ENCODE measurements at places on chromosomes 4 and X.

GRCh38 chr4:152723236-152723635, 43.4 kb upstream of the TMEM154 start:
- DNase-seq: no peak

DNA sequence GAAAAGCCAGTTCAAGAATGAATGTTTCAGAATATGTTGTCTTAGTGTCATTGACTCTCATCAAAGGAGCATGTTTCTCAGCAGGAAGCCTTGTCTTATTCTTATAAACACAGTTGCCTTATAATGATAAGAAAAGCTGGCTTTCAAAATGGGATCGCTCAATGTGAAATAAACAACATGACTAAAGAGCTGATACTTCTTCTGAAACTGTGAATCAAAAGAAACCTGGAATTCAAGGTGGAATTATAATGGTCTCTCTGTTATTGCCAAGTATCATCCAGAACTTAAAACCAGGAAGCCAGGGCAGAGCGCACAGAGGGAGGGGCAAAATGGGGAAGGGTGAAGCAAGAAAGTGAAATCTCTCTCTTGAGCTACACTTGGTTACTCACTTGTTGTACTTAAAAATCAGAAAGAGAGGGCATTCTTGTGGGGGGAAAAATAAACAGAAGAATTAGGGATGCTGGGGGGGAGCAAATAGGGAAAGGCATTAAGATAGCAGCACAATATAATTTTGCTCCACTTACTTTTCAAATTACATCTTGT, 270.0 kb downstream of the MAPK10 start:
- no peak for DNase-seq

GRCh38 chr4:155271557-155271956, 63.1 kb downstream of the NPY2R start:
- DNase-seq: no peak

DNA sequence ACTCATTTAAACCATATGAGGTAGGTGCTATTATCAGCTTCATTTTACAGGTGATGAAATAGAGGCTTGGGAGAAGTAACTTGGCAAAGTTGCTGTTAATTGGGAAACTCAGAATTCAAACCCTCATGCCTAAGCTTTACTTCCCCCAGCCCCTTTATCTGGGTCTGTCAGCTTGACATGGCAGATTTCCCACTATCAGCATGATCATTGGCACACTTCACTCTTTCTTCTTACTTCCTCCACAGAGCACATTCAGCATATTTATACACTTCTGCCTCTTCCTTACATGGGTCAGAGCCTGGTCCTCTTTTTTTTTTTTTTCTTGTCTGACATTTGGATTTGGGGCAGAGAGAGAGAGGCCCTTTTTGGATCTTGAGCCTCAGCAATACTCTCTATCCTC, 56.5 kb upstream of the ARX start:
- DNase-seq: no peak

DNA sequence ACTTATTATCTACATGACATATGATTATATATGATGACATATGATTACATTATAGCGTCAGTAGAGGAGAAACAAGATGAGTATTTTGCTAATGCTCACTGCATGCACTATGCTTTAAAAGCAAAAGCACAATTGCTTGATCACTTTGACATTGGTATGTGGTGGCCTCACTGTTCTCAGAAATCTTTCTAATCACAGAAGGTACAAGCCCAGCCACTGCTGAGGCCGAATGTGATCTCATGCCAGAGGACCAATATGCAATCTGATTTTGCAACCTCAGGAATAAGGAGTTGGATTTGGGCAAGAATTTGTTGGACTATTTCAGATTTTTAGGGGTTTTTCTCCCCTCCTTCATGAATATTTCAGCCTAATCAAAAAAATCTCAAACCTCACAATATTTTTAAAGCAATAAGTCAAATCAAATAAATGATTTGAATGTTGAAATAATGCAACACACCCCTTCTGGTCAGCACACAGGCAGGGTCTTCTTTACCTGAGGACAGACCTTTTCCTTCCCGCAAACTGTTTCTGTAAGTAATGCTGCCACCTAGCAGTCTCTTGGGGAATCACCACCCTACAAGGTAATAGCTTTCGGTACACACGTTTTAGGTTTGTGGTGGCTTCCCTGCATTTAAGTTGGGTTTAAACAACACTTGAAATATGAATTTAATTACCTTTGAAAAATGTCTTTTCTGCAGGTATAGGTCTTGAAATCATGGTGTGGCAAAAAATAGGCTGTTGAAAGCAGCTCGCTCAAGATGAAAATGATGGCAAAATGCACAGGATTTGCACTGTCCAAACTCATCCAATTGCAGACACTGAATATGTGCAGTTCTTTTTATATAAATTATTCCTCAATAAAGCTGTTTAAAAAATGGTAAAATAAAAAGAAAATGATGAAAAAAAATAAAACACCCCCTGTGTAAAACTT, 4.8 kb upstream of the CXCL13 start:
- no peak for DNase-seq

DNA sequence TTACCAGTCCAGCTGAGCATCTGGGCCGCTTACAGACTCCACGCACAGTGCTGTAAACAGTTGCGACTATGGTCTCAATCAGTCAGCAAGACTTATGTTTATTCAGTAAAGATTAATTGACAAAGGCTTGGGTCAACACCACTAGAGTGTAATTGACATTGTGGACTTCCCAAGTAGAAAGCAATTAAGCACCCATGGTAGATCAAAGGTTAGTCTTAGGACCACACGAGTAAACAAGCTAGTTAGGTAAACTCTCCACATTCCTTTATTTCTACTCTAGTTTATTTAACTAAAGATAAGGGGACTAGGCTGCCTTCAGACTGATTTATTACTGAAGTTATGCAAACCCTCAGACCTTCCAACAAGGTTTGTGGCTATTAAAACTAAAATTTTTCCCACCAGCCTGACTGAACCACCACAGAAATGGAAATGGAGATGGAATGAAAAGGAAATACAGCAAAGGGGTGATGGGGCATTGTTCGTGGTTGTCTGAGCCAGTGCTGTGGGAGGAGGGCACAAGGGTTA, 44.2 kb downstream of the MTHFD2L start:
- no peak for DNase-seq

GRCh38 chr4:53855581-53856250, 208.7 kb downstream of the CHIC2 start:
- peak; percentile 44 for DNase-seq

DNA sequence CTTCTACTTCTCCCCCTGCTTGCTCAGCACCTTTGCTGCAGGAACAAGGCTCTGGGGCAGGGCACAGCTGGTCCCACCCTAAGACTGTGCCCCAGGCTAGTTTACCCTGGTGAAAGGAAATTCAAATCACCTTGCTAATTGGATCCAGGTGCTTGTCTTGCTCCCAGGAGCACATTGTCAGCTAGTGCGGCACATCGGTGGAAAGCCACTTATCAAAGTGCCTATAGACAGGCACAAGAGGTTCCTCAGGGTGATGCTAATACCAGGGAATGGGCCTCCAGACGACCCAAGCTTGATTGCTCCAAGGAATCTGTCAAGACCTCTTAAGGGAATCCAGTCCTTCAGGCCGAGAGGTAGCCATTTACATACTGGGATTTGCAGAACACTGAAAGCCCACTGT, 64.5 kb upstream of the PRPS1 start:
- DNase-seq: no peak

DNA sequence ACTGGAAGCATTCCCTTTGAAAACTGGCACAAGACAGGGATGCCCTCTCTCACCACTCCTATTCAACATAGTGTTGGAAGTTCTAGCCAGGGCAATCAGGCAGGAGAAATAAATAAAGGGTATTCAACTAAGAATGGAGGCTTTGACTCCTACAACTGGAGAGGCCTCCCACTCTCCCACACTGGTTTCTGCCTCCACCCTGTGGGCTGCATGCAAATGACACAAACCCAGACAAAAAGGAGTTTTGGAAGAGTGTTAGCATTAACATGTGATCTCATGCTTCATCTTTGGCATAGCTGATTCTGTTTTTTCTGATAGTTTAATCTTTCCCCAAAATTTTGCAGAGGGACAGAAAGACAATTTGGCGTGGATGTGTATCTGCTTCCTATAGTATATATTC, 80.8 kb upstream of the IQCM start:
- no peak for DNase-seq

- DNase-seq: no peak
Measured at GRCh38 chr4:111985426-111985825, 159.8 kb upstream of the FAM241A start.

DNA sequence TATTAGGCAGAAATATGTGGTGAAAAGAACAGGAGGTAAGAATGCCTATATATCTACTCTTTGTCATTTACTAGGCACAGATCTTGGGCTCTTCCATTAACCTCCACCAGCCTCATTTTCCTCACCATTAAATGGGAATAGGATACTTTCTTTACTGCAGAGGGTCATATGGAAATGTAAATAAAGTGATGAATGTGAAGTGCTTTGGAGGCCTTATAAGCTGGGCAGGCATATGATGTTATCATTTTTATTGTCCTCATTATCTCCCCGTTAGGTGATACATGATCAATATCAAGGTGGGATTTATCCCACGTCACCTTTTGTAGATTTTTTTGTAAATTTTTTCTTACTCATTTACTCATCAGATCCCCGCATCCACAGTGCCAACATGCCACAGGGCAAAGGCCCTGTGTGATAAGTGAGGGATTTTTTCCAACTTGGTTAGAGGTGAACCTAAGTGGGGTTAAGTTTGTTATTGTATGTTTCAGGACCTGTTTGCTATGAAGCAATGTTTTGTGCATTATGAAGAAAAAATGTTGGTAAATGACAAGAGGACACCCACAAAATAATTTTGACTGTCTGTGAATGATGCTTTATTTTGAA, 107.8 kb downstream of the SLC4A4 start:
- DNase-seq: no peak

DNA sequence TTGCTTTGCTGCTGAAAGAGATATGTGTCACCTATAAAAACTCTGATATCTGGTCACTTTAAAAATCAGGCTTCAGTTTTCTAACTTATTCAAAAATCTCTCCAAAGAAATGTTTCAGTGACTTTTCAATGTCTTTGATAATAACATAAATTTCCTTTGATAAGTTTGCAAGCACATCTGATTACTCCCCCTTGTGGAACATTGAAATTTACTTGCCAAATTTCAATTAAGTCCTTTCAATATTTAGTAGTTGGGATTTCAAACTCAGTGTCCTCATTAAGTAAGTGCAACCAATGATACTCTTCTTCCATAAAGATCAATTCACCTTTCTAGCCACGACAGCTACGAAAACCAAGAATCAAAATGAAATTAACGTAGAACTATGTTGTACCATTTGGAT, 151.3 kb upstream of the FAM47C start:
- no peak for DNase-seq

DNA sequence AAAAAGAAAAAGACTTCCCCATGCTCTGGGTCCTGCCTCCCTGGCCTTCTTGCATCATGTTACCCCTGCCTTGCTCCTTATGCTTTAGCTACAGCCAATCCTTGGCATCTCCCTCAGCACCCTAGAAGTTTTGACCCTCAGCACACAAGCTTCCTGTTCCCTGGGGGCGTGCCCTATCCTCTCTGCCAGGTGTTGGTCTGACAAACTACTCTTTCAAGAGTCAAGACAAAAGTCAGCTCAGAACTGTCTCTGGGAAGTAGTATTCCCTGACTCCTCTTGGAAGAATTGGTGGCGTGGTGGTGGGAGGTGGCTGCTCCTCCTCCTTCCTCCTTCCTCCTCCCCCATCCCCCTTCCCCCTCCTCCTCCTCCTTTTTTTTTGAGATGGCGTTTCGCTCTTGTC, 41.0 kb downstream of the PRPS1 start:
- DNase-seq: no peak

DNA sequence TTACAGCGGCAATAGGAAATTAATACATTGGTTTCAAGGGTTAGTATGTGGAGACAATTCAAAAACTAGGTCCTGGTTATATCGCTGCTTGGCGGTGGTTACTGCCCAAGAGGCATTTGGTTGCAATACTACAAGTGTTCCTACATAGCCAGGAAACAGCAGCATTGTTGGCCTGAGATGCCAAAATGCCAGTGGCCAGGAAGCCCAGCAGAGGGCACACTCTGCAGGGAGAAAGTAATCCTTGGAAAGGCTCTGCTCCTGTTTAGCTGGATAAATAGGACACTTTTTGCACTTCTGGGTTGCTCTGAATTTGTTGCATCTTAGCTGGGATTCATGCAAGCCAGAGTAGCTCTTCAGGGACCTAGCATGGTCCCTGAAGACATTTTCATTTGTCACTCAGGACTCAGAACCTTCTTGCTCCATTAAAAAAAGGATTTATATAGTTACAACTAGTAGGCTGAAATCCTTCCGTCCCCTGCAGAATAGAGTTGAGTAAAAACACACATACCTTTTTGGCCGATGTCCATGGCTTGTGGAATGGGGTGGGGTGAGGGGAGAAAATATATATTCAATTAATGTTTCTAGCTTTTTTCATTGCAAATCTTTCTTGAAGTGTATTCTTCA, 8.1 kb upstream of the GPR119 start:
- DNase-seq: peak; percentile 16

- no peak for DNase-seq
Measured at GRCh38 chr4:185859111-185859510, 47.1 kb upstream of the SORBS2 start.

DNA sequence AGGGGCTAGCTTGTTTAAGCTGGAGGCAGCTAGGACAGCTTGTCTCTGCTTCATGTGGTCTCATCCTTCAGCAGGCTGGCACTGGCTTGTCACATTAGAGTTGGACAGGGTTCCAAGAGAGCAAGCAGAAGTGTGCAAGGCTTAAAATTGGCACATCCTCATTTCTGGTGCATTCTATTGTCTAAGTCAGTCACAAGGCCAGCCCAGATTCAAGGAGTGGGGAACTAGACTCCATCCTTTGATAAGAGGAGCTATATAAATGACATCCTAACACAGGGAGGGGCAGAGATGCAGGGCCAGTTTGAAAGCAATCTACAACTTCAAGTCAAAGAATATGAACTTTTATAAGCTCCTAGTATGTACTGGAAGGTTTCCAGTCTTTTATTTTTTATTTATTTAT, 313.2 kb downstream of the PTTG2 start:
- no peak for DNase-seq

GRCh38 chr4:80423553-80424224, 88.2 kb downstream of the CFAP299 start:
- DNase-seq: no peak

DNA sequence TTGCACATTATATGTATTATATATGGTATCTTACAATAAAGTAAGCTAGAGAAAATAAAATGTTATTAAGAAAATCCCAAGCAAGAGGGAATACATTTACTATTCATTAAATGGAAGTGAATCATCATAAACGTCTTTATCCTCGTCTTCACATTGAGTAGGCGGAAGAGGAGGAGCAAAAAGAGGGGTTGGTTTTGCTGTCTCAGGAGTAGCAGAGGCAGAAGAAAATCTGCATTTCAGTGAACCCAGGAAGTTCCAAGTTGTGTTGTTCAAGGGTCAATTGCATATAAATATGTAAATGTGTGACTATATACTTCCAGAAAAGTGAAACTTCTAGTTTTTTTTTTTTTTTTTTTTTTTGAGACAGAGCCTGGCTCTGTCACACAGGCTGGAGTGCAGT, 301.4 kb downstream of the TMA16 start:
- no peak for DNase-seq

GRCh38 chr4:126599746-126600145, 1033.0 kb upstream of the INTU start:
- no peak for DNase-seq

DNA sequence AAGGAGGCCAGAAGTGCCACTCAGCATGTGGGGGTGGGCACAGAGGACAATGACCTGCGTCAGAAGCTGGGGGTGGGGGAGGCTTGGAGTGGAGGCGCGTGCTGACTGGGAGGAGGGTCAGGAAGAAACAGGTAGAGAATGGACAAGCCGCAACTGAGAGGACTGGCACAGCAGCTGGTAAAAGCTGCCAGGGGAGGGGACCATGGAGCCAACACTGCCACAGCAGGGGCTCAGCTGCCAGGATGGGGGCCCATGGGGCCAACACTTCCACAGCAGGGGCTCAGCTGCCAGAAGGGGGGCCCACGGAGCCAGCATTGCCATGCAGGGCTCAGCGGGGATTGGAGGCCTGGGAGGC, 19.1 kb downstream of the RNF212 start:
- no peak for DNase-seq
